ENCODE measurements at places on chromosomes 7 and 10.
A peak's percentile ranks its signal among the peaks of the same experiment; 100 is the strongest.

DNA sequence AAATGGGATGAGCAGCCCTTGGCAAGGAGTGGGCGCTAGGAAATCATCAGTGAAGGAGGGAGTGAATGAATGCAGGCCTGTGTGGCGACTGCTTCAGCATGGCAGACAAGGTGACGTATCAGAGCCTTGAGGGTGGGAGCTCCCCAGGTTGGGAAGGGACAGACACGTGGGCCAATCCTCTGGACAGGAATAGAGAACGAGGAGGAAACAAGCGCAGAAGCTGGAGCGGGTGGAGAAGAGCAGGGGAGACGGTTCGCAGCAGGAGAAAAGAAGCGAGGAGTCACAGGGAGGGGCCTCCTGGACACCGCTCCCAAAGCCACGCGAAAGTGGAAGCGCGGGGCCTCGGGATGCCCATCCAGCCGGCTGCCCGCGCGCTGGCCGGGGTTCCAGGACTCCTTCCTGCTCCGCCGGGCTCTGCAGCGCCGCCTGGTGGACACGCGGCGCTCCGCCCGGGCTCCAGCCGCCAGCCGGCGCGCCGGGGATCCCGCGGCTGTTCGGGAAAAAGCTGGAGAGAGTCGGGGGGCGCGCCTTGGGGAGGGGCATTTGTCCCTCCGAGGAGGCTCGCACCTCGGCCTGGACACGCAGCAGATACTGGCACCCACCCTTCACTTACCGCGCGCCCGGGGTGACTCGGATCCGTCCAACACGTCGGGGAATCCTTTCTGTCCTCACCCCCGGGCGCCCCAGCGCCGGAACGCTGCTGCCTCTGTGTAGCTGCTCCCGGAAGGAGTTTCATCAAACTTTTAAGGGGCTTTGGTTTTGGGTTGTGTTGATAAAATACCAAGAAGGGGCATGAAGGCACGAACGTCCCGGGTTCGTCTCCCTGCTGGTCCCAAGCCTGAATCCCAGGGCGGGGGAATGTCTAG, 6.3 kb downstream of the ZNF503 start:
- DNase-seq = no peak

DNA sequence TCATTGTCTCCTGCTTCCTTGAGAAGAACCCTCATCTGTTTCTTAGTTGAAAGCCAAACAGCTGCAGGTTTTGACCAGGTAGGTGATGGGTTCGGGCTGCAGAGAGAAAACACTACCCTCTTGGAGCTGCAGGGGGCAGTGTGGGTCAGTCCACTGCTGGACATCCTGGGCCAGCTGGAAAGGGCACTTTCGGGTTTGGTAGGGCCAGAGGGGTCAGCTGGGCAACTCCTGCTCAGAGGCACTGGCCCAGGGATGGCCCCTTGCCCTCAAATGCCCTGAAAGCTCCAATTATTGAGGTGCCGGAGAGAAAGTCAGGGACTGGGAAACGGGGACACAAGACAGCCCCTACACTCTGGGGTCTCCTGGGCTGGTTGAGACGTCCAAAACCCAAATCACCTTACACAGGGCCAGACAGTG, 90.7 kb downstream of the MKI67 start:
- peak; percentile 48 for DNase-seq

DNA sequence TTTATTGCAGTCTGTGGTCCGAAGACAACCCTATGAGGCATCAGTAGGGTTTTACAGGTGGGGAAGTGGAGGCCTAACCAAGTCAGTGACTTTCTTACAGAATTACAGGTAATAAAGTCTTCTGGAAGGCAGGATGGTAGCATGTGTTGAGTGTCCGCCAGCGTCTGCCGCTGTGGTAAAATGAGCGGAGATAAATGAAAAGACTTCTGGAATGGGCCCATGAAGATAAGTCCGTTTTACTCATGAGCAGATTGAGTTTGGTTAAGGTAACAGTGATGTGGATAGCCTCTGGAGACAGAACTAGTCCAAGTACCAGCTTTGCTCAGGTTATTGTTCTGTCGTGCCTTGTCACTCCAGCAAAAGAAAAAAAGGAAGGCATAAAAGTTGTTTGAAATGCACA, 966 bp downstream of the FBH1 start:
- DNase-seq = no peak

DNA sequence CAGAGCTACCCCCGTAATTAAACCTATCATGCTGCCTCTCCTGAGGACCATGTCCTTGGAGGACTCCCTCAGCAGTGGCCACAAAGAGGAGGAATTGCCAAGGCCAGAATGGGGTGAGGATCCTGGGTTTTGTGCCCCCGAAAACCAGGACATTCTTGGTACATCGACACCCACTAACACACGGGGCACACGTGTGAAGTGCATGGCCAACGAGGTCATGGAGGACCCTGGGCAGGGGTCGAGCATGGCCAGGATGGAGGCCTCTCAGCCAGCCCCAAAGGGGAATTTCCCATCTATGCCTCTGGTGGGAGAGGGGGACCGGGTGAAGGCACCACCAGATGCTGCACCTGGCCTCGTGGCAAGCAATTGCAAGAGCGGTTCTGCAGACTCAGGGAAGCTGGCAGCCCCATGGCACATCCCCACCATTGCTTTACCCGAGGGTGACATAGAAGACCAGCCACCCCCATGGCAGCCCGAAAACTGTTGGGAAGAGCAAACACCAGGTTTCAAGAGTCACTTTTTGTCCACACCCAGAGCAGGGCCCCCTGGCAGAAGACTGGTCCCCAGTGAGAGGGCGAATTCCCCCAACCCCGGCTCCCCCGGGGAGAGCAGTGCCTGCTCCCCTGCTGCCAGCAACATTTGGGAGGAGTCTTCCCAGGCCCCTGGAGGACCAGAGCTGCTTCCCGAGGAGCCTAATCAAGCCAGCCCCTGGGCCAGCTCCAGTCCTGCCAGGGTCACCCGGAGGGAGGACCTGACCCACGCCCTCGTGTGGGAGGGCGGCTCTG, 26.4 kb downstream of the C10orf71 start:
- DNase-seq = no peak

DNA sequence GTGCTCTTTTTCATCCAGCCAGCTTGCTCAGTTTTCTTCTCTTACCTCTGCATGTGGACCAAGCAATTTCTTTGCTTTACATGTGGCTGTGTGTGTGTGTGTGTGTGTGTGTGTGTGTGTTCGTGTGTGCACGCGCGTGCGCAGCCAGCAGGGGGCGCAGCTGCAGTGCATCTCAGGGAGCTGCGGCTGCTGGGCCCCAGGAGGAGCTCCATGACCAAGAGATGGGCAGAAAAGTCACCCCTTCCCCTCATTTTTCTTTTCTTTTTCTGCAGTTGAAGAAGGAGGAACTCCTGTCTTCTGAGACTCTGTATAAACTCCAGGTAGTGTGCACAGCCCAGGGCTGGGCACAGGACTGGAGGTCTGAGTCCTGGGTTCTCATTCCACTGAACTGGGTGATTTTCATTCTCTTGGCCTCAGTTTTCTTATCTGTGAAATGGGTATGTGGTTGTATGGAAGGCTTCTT, 41.8 kb downstream of the BLNK start:
- peak; percentile 57 for DNase-seq

DNA sequence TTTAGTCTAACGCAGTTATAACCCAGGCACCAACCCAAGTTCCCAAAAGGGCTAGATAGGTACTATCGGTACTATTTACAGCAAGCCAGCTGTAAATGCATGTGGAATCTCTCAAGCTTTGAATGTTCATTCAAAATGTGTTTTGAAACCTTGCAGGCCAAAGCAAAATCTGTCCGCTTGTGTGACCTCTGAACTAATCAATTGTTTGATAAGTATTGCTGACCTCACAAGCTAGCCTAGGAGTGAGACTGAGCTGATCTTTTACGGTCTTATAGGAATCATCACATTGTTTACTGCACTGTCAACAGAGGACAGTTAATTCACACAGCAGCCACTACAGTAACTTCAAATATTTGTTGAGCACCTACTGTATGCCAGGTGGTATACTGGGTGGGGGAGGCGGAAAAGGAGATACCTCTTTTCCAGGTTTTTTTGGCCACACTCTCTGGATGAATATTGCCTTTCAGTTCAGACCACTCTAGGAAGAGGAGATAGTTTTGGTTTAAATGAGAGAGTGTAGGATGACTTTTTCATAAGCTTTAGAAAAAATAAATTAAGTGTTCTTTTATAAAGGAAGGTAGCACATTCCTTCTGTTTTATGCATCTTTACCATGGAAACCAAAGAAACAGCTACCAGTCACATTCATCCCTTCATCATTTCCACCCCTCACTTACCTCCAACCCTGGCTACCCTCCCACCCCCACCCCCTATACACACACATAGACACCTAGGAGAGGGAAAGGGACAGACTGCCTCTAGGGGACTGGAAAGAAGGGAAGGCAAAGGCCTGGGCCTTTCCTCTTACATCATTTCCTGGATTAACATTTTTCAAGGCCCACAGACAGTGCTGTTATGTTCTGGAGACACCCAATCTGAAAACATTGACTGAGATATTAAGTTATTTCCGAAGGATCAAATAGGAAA, 2.4 kb downstream of the PAPSS2 start:
- no peak for DNase-seq

DNA sequence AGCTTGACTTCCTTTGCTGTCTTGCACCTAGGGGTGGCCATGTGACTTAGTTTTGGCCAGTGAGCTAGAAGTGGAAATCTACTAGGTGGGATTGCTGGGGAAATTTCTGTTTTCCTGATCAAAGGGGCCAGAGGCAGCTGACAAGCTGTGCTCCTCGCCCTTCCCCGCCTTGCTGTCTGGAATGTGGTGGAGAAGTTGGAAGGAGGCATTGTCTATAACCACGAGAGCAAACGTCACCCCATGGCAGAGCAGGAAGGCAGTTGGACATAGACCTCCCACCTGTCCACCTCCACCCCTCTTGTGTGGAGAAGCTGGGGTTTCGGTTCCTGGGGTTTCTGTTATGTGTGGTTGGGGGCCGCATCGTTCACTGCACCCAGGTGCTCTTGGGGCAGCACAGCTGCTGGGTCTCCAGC, 7.3 kb downstream of the SFRP5 start:
- no peak for DNase-seq

Data from HL-60 (cell line).